ENCODE measurements at places on chromosomes 1 and 21.
A peak's percentile ranks its signal among the peaks of the same experiment; 100 is the strongest.

DNA sequence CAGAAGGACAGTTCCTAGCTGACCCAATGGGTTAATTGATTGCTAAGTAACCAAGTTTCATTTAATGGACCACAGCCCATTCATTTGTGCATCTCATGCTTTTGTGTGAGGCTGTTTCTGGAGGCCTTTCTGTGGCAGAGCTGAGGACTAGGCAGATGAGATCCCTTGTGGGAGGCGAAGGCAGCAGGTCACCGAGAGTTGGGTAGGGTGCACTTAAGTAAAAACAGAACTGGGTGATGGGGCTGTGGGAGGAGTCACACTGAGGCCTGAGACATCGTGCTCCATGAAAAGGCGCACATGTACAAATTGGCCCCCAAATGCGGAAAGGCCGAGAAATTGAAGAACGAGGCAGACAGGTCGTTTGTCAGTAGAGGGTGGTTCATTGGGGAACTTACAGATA lies 60.9 kb downstream of the S100B start:
- no peak for DNase-seq

DNA sequence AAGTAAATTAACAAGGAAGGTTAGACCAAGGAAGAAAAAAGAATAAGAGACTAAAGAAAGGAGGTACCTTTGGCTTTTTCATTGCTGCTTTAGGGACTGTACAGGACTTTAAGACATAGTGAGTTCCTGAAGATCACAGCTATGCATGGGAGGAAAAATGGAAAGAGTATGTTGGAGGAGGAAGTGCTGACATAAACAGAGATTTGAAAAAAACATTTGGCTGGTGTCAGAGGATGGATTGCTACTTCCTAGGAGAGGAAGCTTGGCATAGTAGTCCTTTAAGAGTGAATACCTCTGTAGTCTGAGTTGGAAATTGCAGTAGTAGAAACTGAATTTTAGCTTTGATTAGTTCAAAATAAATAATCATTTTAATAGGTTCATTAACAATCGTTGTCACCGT lies 398.4 kb downstream of the RYR2 start:
- no peak for DNase-seq

GRCh38 chr1:60386249-60386648 lies 312.7 kb upstream of the C1orf87 start:
- DNase-seq, result no peak

- DNase-seq, result no peak
These were observed 31.4 kb downstream of the RHBG start for GRCh38 chr1:156400191-156400935.

- DNase-seq, result no peak
These were observed 18.1 kb upstream of the POFUT2 start for GRCh38 chr21:45305836-45306235.

DNA sequence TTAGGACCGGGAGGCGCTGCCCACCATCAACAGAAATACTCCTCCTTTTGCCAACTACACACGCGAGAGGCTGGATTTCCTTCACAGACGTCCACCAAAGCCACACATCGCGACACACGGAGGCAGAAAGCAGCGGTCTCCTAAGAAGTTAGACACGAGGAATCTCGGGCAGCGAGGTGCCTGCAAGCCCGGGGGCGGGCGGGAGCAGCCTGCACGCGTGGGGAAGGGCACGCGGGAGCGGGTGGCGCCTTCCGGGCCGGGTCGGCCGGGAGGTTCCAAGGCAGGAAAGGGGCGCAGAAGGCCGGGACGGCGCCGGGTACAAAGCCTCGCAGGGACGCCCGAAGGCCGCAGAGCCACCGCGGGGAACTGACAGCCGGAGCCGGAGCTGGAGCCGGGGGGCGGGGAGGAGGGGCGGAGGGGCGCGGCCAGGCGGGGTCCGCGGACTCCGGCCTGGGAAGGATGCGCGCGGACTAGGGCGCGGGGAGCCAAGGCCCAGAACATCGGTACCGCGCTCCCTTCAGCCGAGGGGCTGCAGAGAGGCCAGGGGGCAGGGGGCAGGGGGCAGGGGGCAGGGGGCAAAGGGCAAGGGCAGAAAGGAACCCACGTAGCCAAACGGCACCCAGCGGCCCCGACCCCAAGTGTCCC lies 722 bp downstream of the NPHP4 start:
- DNase-seq, result peak; percentile 24

DNA sequence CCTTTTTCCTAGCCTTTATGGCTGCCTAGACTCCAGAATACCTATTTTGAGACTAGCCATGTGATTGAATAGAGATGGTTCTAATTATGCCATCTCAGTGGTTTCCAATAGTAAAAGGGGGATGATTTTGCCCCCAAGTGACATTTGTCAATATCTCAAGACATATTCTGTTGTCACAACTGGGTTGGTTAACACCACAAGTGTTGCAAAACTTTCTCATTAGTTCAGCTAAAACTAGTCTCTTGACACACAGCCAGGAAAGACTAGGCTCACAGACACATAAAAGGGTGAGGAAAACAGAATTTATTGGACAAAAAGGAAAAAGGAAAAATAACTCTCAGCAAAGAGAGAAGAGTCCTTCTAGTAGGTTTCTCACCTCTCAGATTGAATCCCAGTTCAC lies 39.9 kb upstream of the GBP5 start:
- DNase-seq, result no peak
